Central memory CD4-positive, alpha-beta T cell (primary cell): ENCODE measurements at places on chromosomes 5 and 9.
A peak's percentile ranks its signal among the peaks of the same experiment; 100 is the strongest.

DNA sequence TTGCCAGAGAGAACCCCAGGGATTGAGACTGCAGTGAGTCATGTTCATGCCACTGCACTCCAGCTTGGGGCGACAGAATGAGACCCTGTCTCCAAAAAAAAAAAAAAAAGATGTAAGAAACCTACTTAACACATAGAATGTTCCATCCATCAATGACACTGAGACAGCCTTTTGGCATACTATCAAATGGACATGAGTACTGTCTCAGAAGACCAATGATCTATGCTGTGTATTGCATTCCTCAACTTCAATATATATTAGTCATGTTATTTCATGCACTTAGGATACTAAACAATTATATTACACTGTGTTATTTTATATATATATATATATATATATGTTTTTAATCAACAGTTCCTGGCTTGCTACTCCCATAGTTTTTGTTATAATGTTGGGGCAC is 57.1 kb upstream of the ANKH start:
- DNase-seq = no peak

- DNase-seq = no peak
Measured at GRCh38 chr5:140225396-140225795, 50.4 kb downstream of the CYSTM1 start.

DNA sequence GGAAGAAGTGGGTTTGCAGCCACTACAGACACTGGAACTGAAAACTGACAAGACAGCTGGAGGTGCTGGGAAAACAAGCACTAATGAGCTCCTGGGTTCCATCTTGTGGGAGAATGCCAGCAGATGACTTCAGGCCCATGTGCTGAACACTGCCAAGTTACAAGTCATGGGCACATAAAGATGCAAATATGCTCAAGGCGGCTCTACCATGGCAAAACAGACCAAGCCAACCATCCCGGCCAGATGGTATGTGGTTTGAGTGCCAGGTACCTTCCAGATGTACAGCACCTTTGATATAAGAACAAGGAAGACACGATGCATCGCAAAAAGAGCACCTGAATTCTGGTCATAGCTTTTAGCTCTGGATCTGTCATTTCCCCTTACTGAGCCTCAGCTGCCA is 19.9 kb downstream of the TNFSF8 start:
- no peak for DNase-seq

DNA sequence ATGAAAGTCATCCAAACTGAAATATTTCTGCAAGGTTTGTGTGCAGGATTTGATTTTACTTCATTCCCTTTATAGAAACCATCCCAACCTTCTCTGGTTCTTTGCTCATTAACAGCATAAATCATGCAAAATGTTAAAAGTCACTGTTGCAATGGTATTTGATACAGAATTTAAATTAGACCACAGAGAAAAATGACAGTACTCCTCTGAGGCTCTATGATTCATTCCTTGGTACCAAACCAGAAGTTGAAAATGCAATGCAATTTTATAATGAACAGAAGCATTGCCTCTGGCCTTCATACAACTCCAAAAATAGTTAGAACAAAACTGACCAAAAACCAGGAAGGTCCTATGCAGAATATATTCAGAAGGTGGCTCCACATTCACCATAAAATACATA is 607.1 kb downstream of the TLE1 start:
- DNase-seq = no peak

DNA sequence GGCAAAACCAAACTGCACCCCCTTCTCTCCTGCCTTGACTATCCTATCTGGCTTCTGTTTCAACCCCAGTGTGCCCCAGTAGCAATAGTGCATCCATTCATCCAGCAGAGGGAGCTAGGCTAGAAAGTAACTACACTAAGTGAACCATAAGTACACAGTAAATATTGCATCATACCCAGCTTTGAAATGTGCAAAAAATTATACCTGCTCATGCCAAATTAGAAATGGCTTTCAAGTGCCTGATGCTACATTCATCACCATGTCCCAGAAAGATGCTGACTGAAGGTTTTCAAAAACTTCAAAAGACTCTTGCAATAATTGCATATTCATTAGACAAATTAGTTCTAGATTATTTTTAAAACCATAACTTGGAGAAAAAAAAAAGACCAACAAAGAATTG is 153.5 kb downstream of the PRELID2 start:
- DNase-seq = no peak

- DNase-seq = no peak
Measured at GRCh38 chr9:27462434-27462833, 61.7 kb upstream of the IFNK start.

DNA sequence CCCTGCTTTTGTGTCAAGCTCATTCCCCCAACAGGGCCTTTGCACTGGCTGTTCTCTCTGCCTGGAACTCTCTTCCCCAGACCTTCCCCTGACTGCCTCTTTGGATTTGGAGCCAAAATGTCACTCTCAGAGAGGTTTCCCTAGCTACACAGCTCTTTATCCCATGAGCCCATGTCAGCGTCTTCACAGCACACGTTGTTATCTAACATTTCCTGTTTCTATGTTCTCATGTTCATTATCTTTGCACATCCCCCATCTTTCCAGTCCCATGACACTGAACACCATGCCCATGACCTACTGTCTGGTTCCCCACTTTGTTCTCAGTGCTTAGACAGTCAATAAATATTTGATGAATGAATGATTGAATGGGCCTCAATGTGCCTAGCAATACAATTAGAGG is 26.3 kb upstream of the ARSI start:
- no peak for DNase-seq

GRCh38 chr9:114962809-114963208 is 32.4 kb upstream of the TNFSF8 start:
- DNase-seq = no peak

DNA sequence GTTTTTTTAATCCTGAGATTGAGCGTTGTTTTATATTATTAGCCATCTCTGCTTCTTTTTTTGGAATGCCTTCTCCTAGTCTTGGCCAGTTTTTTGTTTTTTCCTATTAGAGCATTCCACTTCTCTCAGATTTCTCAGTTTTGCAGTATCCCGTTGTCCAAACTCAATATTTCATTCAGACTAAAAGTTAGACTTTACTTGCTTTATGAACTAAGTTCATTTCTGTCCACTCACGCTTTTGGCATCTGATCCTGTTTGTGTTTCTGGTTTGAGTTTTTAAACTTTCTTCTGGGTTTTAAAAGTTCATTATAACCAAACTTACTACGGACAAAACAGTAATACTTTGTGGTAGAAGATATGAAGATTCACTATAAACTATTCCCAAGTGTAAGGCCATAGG is 288.3 kb upstream of the MPDZ start:
- DNase-seq = no peak

DNA sequence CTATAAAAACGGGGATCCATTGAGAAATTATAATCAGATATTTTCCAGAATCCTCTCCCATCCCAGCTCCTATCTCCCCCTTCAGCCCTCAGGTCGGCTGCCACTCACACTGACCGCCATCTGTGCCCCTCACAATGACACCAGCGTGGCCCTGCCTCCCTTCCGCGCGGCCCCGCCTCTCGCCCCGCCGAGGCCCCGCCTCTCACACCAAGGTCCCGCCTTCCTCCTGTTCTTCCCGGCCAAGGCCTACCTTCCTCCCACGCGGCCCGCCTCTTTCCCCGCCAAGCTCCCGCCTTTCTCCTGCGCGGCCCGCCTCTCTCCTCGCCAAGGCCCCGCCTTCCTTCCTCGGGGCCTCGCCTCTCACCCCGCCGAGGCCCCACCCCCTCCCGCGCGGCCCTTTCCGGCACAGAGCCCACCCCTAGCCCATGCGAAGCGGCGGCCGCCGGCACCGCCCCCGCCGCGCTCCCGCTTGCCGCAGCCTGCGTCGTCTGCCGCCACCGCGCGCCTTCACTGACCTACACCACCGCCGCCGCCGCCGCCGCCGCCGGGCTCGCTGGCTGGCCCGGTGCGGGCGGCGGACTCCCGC is at the start of gene DNAJC21:
Gene DNAJC21 (plus strand): TSS at position 426 of the 586 bp plus-strand sequence. CDS start 261 bp downstream, outside the sequence.
- peak; percentile 97 for DNase-seq

GRCh38 chr9:75087289-75087823 is 599 bp downstream of the NMRK1 start:
- peak; percentile 62 for DNase-seq

DNA sequence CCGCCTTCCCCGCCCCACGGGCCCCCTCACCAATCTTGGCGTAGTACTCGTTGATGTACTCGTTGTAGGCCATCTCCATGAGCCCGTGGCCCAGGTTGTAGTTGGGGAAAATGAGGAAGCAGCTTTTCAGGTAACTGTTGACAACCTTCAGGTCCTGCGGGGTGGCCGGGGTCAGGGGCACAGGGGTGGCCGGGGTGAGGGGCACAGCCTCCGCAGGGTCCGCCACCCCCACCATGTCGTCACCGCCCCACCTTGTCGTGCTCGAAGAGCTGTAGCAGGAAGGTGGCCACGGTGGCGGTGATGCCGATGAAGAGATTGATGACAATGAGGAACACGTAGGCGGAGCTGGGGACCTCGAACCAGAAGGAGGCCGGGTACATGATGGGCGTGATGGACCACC is 14.8 kb upstream of the CLIC3 start:
- no peak for DNase-seq

GRCh38 chr5:154447089-154447725 is 1.4 kb downstream of the SAP30L start:
- peak; percentile 16 for DNase-seq

- no peak for DNase-seq
Measured at GRCh38 chr9:33167972-33168461, 881 bp upstream of the B4GALT1 start.

- no peak for DNase-seq
Measured at GRCh38 chr5:74316064-74316603, 324.4 kb downstream of the ENC1 start.

- no peak for DNase-seq
Measured at GRCh38 chr5:120767178-120767820, 303.2 kb downstream of the PRR16 start.

DNA sequence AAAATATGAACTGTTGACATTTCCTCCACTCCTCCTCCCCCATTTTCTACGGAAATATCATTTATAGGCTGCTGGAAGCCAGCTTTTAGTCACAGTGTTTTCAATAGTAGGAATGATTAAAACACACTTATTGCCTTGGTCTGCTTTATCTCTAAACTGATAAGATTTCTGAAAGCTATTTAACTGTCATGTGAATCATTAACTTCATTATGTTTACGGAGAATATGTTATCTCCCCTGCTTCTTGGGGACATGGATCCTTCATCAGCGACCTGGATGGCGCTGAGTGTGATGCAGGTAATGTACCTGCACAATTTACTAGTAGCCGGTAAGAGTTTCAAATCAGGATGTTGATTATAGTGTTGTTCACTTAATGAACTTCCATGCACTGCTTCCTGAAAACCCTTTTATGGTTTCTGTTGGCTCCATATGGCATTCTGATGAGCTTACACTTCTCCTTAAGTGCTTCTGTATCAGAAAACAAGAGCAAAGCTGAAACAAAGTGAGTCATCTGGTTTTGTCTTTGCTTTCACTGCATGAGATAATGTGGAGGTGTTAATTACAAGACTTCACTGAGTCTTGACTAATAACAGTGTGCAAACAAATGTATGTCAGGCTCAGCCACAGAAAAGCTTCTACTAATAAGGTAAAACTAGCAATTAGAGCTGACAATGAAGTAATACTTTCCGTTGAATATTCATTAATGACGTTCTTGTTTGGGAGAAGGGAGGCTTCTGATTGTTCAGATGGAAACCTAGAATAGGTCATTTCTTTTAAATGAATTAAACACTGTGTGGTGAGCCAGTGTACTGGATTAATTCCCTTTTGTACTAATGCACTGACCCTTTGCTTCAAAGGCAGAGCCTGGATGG is 162.4 kb upstream of the ZNF608 start:
- no peak for DNase-seq

GRCh38 chr9:35071814-35072460 is 488 bp downstream of the VCP start:
- DNase-seq = peak; percentile 75

DNA sequence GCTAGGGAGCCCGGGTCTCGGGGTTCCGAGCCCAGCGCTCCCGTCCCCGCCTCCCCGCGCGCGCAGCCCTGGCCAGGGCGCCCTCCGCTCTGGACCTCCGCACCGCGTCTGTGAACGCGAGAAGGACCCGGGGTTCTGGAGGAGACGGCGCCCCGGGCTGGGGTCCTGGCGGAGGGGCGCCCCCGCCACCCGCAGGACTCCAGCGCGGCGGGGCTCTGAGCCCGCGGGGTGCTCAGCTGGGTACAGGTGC is 431 bp downstream of the TMOD1 start:
- no peak for DNase-seq

DNA sequence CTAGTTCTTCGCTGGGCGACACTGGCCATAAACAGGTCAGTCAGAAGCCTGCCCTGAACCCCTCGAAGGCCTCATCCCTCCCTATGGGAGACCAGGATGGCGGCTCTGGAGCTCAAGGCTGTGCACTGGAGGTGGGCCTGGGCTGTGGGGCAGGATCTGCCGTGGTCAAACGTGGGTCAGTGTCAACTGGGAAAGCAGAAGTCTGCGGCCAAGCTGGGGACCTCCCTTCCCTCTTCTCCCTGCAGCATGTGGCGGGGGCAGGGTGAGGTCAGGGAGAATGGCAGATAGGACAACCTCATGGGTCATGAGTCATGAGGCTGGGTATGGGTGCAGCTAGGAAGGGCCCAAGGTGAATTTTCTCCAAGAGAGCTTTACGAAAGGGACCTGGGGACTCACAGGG is 132.9 kb downstream of the RXRA start:
- DNase-seq = no peak

- DNase-seq = no peak
Measured at GRCh38 chr5:35313291-35313690, 83.0 kb upstream of the PRLR start.

DNA sequence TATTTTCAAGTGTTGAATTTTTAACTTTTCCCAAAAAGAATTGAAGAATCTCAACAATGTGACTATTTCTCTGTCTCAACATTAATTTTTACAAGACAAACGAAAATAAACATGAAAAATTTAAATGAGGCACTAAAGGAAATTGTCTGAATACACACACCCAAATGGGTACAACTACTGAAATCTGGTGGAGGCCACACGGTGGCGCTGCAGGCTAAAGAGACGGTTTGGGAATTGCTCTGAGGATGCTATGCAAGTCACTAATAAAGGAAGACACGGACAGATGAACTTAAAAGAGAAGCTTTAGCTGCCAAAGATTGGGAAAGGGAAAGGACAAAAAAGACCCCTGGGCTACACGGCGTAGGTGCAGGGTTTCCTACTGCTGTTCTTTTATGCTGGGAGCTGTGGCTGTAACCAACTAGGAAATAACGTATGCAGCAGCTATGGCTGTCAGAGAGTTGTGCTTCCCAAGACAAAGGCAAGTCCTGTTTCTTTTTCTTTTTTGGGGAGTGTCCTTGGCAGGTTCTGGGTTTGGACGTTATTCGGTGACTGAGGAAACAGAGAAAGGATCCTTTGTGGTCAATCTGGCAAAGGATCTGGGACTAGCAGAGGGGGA is at the start of gene PCDHB10:
Gene PCDHB10 (plus strand): TSS at position 244 of the 616 bp plus-strand sequence. CDS start 200 bp downstream, at position 444.
- DNase-seq = no peak
